ENCODE measurements at places on chromosomes 1 and 21.

DNA sequence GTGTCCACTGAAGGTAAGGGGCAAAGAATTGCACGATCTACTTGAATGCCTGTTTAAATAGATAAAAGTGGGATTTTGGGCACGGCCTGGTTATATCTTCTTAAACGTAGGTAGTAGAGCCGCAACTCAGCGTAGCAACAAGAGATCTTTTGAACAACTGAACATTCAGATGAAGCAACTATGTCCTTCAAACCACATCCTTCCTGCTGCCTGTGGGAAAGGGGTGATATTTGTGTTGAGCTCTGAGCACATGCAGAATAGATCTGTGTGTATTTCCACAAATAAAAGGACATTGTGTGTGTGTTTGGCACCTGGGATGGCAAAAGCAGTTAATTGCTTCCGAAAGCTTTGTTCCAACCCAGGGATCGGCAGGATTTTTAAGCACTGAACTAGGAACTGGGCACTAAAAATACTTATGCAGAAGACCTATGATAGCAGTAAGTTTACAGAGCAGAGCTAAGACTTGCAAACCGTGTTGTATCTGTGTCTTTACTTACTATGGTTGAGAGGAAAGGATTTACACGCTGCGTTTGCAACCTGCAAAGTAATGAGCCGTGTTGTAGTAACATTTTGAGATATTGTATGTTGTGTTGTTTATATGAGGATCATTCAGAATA is 333.4 kb downstream of the CHRM3 start:
- DNase-seq = no peak

DNA sequence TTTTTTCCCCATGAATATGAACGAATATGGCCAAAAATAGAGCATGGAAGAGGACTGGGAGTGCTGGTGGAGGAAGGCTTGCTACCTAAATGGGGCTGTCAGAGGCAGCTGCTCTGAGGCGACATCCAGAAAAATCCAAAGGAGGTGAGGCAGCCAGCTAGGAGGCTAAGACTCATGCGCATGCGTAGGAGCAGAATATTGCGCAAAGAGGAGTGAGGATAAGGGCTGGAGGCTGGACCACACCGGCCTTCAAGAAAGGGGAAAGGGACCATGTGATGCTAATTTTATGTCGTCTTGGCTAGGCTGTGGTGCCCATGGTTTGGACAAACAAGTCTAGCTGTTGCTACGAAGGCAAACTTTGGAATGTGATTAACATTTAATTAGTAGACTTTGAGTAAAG is 30.5 kb downstream of the HEYL start:
- no peak for DNase-seq

DNA sequence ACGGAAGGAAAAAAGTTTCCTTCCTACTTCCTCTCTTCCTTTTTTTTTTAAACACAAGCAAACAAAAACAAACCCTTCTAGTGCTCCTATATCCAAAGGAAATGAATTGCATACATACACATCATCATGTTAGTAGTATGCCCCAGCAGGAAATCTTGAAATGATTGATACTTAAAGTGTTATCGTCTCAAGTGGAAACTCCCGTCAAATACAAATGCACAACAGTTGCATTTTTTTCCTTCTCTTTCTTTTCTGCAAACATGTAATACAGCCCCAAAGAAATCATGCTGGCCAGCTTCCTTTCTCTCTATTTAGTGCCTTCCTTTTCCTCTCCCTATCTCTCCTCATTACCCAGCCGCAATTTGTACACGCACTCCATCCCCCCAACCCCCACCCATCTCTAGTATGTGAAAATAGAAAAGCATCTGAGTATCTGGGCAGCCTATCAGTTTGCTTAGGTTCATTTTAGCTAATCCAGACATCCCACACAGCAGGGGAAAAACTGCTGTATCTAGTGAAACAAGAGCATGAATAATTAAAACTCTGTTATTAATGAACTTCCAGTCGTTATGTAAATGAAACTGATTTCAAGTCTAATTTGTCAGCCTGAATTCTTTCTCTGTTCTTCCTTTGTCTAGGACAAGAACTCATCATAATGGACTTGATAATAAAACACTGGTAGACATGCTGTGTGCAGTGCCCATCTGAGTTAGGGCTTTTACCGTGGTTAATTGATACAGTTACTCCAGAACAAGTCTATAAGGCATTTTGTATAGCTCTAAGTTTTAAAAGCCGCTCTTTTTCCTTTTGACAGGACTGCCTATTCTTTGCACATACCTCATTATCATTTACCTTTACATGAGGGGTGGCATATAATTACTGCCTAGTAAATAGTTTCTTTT is 336.5 kb upstream of the ADGRL2 start:
- DNase-seq = no peak

- DNase-seq = no peak
Observed at GRCh38 chr1:54795356-54795665, 5.8 kb downstream of the TTC22 start.

- DNase-seq = no peak
Observed at GRCh38 chr1:176778056-176778455, 315.1 kb downstream of the PAPPA2 start.

GRCh38 chr1:164769486-164770130 is 210.6 kb downstream of the PBX1 start:
- no peak for DNase-seq

DNA sequence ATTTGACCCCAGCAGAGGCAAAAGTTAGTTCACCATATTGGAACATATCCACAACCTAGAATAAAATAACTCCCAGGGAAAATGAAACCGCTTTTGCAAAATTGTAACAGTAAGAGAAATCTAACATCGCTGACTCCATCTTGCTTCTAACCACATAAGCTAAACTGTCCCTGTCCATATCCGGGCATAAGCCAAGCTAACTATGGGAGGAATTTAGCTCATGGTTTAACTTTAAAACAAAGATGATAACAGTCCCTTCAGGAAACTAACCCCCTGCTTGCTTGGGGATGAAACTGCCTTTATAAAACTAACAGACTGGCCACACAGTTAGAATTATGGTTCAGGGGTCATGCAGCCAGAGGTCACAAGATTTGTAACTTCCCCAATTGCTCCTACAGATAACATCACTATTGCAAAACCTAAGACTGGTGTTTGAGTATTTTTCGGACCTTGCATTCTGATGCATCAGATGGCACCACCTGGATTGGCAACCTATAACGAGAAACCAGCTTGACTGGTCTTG is 46.3 kb downstream of the TESK2 start:
- no peak for DNase-seq

GRCh38 chr1:246383239-246383589 is 123.9 kb downstream of the SMYD3 start:
- DNase-seq = no peak

- no peak for DNase-seq
Observed at GRCh38 chr1:107662971-107663370, 302.0 kb downstream of the VAV3 start.

Measured in NCI-H446 (cell line).